Kidney (tissue), 22 donors: ENCODE measurements at places on chromosomes 16 and 17. TPM values are rescaled to one million over a fixed set of nuclear protein-coding genes. Genes with fewer than 3 reads are reported as not detected.

CTDNEP1 gene
- total RNA-seq, result 113 TPM

CMTM2 gene
- 0.25 TPM for total RNA-seq

MILR1 gene
- total RNA-seq, result 17.8 TPM

KRT15 gene
- total RNA-seq, result 2.8 TPM

ANKRD40CL gene
- total RNA-seq, result not detected

HEATR9 gene
- 0.16 TPM for total RNA-seq

FBXW10B gene
- 0.19 TPM for total RNA-seq

VAT1L gene
- 0.85 TPM for total RNA-seq
